ENCODE measurements at places on chromosomes 12 and 14.

- DNase-seq: no peak
Observed at GRCh38 chr12:92608151-92609091, 94.4 kb upstream of the PLEKHG7 start.

GRCh38 chr14:77908847-77909246 lies 108.9 kb downstream of the ADCK1 start:
- no peak for DNase-seq

DNA sequence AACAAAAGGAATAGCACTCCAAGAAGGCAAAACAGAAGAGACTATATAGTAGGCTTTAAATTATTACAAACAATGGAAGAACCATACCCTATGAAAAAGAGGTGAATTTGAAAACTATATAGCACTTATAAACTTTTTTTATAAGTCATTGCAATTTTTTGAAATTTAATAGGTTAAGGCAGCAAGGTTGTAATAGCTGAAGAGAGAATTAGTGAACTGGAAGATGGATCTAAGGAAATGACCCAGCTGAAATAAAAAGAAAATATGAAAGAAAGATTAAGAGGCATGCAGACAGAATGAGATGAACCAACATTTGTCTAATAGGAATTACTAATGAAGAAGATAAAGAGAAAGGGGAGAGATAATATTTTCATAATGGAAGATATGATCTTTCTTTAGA lies 9.8 kb downstream of the TESC start:
- DNase-seq: no peak

DNA sequence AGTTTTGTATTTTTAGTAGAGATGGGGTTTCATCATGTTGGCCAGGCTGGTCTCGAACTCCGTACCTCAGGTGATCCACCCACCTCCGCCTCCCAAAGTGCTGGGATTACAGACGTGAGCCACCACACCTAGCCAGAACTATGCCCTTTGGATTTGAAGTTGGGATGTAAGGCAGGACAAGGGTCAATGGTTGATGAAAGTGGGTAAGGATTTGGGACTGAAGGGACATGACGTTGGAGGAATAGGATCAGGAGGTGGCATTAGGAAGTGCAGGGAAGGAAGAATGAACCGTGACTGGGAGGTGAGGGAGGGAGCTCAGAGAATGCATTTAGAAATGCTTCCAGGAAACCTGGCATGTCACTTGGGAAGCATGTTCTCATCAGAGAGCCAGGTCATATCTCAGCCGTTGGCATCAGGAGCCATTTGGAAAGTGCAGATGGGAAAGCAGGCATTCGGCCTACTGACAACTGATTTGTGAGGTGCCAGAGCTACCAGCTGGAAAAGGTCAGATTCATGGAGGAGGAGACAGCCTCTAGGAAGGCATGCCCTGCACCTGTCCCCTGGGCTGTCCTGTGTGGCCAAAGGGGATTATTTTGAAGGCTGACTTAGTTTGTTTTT lies 2.2 kb downstream of the CRADD start:
- no peak for DNase-seq

DNA sequence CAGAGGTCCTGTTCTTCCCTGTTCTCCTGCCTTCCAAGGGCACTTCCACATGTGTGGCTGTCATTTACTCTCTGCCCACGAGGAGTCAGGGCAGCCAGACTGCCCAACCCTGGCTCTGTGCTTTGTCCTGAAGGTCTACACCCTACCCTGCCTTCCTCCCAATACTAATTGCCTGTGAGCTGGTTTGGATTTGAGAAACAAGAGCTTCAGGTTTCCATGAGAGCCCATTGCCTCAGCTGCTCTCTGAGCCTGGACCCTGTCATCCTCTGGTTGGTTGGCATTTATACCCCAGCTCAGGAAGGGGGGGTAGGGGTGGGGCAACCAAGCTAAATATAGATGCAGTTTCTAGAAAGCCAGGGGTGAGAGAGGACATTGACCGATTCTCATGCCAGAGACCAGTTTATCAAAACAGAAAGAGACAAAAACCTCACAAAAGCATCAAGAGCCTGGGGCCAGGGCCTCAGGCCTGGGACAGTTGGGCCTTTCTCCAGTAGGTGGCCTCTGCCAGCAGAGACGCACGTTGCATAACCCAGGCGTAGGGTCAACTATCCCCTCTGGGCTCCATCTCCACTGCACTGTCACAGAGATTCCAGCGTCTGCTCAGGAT lies 34.5 kb downstream of the VDR start:
- DNase-seq: peak; percentile 15

GRCh38 chr14:61102549-61103466 lies 121.8 kb downstream of the SLC38A6 start:
- no peak for DNase-seq
